ENCODE measurements at places on chromosomes 13 and 19.

GRCh38 chr13:53060840-53061490 is 32.4 kb downstream of the OLFM4 start:
- DNase-seq, result no peak

DNA sequence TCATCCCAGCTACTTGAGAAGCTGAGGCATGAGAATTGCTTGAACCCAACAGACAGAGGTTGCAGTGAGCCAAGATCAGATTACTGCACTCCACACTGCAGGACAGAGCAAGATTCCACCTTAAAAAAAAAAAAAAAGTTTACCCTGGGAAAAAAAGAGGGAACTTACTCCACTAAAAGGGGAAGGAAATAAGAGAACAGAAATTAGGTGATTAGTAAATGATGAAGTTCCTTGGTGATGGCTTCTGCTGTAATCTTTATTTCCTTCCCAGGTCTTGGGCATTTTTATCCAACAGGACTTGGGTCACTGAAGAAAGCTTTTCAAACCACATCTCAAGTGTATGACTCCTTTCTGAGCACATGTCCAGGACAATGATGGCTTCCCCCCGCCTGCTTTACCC is 9.3 kb downstream of the ZNF780A start:
- DNase-seq, result no peak

DNA sequence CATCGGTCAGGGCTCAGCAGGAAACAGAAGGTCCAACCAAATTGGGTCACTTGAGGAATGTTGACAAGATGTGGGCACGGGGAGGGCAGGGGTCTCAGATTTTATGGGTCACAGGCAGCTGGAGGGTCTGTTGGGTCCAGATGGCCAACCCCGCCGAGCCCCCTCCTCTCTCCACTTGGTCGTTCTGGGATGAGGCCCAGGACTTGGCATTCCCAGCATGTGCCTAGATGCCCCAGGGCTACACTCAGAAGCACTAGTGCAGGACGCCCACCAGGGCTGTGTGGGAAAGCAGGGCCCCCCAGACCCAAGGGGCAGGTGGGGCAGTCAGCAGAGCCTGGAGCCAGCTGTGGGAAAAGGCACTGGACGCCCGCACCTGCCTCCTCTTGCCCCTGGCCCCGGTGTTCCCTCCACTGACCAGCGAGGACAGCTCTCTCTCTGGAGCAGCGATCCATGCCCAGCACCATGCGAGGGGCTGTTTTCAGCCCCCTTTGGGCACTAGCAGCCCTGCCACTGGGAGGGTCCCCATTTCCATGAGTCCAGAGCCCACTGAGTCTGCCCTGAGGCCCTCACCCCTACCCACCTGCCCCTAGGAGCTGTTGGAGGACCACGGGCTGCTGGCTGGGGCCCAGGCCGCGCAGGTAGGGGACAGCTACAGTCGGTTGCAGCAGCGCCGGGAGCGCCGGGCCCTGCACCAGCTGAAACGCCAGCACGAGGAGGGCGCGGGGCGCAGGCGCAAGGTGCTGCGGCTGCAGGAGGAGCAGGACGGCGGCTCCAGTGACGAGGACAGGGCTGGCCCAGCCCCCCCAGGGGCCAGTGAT is 26.0 kb downstream of the DHX34 start:
- no peak for DNase-seq

GRCh38 chr19:48274173-48274572 is 4.3 kb downstream of the ZNF114 start:
- DNase-seq, result no peak

DNA sequence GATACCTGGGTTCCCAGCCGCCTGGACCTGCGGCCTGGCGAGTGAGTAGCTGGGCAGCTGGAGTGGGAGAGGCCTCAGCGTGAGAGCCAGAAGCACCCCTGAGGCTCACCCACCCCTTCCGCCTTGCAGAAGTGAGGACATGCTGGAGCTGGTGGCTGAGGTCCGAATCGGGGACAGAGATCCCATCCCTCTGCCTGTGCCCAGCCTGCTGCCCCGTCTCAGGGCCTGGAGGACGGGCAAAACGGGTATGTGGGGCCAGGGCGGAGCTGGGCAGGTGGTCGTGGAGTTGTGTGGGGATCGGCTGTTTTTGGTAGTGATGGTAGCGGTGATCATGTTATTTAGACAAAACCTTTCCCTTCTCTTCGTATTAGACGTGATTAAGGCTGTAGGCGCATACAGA is 4.6 kb downstream of the SCAF1 start:
- DNase-seq, result no peak

DNA sequence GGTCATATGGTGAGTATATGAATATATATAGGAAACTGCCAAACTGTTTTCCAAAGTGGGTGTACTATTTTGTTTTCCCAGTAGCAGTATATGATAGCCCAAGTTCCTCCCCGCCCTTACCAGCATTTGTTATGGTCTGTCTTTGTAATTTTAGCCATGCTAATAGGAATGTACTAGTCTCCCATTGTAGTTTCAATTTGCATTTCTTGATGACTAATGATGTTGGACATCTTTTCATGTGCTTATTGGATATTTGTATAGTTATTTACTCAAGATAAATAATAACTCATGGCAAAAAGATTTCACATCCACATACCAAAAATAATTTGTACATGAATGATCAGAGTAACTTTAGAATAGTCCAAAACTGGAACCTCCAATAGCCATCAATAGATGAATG is 75.3 kb upstream of the SERP2 start:
- DNase-seq, result no peak

DNA sequence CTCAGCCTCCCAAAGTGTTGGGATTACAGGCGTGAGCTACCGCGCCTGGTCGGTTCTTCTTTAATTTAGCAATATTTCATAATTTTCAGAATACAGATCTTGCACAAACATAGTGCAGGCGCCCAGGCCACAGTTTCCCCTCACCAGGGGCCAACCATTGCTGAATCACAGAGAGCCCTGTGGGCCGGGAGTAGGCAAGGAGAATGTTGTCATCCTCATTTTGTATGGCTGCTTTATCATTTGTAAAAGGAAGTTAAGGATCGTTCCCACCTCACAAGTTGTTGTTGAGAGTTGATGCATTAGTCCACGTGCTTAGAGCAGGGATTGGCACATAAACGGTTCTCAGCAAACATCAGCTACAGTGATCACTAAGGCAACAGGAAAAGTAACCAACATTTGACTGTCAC is 30.2 kb downstream of the MEIS3 start:
- no peak for DNase-seq

GRCh38 chr19:38670921-38671398 is 23.5 kb downstream of the ACTN4 start:
- DNase-seq, result no peak

DNA sequence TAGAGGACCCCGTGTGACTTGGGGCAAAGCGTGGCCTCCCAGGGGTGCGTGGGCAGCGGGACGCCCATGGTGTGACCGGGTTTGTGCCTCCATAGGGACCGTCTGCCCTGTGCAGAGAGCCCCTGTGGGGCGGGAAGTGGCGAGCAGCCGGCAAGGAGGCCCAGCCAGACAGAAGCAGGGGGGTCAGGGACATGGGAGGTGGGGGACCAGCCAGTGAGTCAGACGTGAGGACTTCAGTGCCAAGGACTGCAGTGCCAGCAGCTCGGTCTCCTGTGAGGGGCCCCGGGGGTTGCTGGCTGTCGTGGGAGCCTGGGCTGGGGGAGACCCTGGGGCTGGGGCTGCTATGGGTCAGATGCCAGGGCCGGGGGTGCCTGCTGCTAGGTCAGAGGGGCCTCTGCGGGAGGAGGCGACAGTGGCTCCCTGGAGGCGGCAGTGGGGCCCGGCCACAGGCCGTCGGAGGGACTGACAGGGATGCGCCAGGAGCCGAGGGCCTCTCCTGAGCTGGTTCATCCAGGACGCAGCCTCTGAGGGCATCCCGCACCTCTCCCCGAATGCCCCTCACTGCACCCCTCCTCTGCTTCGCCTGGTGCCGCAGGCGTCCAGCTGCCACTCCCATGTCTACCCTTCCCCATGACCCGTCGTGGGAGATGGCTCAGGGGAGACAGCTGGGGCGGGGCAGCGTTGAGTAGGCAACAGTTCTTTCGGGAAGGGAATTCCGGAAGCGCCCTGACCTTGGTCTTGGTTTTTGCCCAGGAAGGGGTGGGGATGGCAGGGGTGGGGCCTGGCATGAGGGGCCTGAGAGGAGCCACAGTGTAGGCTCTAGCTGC is 80.0 kb downstream of the KDM4B start:
- no peak for DNase-seq

- no peak for DNase-seq
Measured at GRCh38 chr19:2060884-2061494, 9.9 kb upstream of the MKNK2 start.

DNA sequence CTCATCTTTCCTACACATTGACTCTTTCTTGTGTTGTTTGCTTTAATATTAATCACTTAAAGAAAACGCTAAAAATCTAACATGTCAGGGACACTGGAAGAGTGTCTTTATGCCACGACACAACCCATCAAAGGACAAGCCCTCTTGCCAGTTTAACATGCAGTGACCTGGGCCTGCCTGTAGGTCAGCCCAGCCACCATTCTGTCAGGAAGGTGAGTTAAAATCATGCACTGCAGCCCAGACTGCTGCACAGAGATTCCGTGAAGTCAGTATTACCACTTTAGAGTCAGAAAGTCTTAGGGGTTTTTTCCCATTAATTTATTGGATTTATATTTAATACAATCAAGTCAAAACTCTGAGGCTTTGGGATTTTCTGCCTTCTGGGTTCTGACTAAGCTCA is 58.0 kb downstream of the TNFRSF19 start:
- no peak for DNase-seq

- DNase-seq, result no peak
Measured at GRCh38 chr13:101989798-101990350, 412.0 kb downstream of the FGF14 start.

DNA sequence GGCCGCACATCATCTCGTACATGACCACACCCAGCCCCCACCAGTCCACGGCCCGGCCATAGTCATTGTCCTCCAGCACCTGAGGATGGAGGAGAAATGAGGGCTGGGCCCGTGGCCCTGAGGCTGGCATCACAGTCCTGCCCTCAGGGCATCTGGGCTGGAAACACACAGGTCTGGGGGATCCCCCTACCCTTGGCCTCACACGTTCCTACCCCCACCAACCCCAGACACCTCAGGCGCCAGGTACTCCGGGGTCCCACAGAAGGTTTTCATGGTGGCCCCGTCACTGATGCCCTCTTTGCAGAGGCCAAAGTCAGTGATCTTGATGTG is 9.5 kb upstream of the CCNP start:
- no peak for DNase-seq

- no peak for DNase-seq
Measured at GRCh38 chr13:31209172-31209840, 9.5 kb downstream of the B3GLCT start.

- DNase-seq, result no peak
Measured at GRCh38 chr13:69948016-69948415, 159.6 kb upstream of the ATXN8OS start.

- no peak for DNase-seq
Measured at GRCh38 chr13:97495678-97496077, 61.7 kb downstream of the RAP2A start.

DNA sequence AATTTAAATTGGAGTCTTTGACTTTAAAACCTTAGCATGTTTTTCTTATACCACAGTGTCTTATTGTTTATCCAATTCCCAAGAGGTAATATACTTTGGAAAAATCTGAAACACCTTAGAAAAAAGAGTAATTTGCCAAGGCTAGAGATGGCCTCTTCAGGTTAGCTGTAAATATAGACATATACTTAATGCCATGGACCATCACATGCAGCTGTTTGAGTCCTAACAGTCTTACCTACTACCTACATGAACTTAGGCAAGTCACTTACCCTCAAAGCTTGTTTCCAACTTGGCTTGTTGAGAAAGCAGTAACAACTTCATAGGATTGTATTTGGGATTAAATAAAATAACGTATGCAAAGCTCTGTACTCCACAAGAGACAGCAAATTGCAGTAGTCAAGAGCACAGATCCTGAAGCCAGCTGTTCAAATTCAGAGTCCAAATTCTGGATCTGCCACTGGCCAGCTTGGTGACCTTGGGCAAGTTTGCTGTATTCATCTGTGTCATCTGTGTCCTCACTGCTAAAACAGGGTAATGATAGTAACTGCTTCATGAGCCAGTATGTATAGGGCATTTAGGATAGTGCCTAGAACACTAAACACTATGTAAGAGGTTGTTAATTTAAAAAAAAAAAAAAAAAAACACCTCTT is 13.2 kb upstream of the SPART start:
- no peak for DNase-seq

DNA sequence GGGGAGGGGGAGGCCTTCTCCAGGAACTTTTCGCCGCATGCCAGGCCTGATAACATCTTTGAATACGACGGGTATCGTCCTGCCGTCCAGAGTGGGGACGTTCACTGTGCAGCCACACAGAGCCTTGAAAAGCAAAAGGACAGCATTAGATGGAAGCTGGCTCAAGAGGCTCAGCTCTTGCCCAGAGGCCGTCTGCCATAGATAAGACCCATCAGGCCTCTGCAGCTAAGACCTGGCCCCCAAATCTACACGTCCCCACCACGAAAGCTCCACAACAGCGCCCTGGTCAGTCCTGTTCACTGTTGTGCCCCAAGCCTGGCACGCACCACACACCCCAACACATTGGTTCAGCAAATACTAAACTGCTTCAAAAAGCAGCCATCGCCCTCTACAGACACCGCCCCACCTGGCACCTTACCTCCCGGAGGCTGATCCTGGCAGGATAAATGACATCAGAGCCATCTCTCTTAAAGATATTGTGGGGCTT is 2.1 kb downstream of the DNAJB1 start:
- DNase-seq, result no peak

- DNase-seq, result no peak
Measured at GRCh38 chr13:51959773-51960172, 51.5 kb downstream of the ATP7B start.

- DNase-seq, result no peak
Measured at GRCh38 chr13:74569251-74569650, 435.0 kb upstream of the KLF12 start.

GRCh38 chr13:113187263-113187669 is 21.2 kb downstream of the PCID2 start:
- no peak for DNase-seq

GRCh38 chr19:15863272-15863671 is 34.6 kb downstream of the CYP4F2 start:
- DNase-seq, result no peak

GRCh38 chr13:34416971-34417380 is 525.1 kb upstream of the NBEA start:
- DNase-seq, result no peak

DNA sequence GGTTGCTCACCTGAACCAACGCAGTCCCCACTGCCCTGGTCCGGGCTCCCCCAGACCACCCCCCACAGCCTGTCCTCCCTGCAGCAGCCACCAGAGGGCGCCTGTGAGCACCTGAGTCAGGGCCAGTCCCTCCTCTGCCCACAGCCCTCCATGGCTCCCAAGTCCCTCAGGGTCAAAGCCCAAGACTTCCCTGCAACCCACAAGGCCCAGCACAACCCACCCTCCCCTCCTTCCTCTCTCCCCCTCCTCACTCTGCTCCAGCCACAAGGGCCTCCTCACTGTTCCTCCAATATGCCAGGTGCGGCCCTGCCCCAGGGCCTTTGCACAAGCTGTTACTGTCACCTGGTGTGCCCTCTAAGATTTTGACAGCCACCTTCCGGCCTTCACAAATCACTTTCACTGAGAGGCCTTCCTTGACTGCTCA is 10.9 kb downstream of the GNA15 start:
- no peak for DNase-seq

- DNase-seq, result no peak
Measured at GRCh38 chr13:29310806-29311205, 284.7 kb downstream of the SLC7A1 start.

- no peak for DNase-seq
Measured at GRCh38 chr19:34667349-34668076, 9.4 kb downstream of the SCGB2B2 start.
